Right renal pelvis (tissue), 4 donors: ENCODE measurements at places on chromosomes 1 and 21. TPM values are rescaled to one million over a fixed set of nuclear protein-coding genes. Genes with fewer than 3 reads are reported as not detected.

GRCh38 chr1:33366762-33367484, 46.0 kb upstream of the A3GALT2 start:
- DNase-seq = no peak

The LMOD1 gene
- polyA plus RNA-seq = 4.2 TPM

DNA sequence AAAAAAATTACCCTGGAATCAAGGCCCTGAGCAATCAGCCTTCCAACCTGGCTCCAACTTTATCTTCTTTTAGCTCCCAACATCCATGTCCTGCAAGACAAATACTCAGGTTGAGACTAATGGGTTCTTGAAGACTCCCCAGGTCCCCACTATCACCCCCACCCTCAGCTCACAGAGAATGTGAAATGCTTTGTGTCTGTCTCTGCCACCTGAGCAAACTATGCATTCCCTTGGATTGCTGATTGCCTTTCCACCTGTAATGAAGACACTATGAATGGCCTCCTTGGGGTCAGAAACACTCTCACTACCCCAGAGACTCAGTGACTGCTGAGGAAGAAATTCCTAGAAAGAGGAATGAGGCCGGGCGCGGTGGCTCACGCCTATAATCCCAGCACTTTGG, 121.2 kb upstream of the GALNT2 start:
- no peak for DNase-seq

The SUCO gene
- polyA plus RNA-seq = 69.7 TPM

DNA sequence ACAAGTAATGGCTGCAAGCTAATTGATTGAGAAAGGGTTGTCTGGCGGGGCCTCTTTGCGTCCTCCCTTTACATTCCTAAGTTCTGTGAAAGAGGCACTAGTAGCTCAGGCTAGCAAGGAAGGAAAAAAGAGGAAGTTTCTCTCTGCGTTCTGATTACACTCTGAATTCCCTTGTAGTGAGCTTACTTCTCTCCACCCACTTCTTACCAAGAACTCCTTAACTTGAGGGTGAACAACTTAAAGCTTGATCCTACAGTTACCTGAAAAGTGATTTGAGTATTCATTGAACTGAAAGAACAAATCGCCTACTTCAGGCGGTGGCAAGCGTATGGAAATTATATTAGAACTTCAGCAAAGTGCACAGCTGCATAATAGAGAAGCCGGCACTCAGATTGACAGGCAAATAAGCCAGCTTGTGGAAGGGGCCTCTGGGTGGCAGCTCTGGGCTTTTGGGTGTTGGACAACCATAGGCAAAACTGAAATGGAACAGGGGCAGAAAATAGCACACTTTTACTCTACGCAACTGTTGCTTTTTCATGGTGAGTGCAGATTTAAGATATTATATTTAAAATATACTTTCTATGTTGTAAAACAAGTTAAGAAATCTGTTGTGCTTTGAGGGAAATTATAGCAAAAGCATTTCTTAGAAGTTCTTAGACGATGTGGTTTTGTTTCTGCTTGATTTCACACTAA, 464.5 kb downstream of the USP25 start:
- DNase-seq = no peak

The GCSAML gene
- polyA plus RNA-seq = 0.89 TPM

DNA sequence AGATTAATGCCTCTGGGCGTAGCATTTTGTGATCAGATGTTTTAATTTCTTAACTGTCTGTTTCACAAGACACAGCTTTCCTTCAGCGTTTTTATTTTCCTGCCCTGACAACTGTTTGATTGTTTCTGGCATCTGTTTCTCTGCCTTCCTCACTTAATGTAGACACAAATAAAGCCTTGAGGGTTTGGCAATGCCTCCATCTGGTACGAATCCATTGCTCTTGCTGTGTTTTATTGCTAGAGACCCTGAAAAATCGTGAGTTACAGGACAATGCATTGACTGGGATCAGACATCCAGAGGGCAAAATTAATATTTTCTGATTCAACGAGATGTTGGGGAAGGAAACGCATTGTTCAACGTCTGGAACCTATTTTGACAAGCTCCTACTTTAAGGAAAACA, 363.5 kb downstream of the MRPL39 start:
- no peak for DNase-seq

The AMY1C gene
- not detected for polyA plus RNA-seq

The CYP4A11 gene
- 55.3 TPM for polyA plus RNA-seq

The AMIGO1 gene
- 8.0 TPM for polyA plus RNA-seq

The CLCA1 gene
- not detected for polyA plus RNA-seq

The ADGRL4 gene
- 24.7 TPM for polyA plus RNA-seq

DNA sequence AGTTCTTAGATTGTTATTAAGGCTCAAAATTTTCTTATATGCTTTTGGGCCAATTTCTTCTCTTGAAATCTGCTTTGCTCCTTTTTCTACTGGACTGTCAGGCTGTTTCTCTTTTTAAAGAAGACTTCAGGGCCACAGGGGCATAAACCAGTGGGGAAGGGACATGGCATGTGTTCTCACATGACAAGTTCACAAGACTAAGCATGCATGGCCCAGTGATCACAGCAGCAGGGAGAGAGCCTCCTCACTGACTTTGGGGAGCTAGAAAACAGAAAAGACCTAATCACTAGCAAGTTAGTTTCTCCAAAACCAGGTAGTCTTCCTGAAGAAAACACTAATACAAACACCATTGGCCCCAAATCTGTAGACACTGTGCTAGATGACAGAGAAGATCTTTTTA, 64.8 kb downstream of the RAB3GAP2 start:
- no peak for DNase-seq

DNA sequence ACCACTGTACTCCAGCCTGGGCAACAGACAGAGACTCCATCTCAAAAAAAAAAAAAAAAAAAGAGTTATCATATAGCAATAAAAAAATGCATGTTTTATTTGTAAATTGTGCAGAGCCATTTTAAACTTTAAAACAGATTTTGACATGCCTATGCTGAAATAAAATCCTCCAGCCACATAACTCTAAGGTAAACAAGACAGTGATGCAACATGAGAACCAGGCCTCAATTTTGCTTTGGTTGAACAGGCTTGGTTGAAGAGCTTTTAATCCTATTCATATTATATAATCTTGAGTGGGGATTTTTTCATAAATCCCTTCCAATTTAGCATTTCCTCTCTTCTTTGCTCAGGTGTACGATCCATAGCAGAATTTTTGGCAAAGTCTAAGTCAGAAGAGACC, 26.1 kb downstream of the ARMH1 start:
- DNase-seq = no peak

DNA sequence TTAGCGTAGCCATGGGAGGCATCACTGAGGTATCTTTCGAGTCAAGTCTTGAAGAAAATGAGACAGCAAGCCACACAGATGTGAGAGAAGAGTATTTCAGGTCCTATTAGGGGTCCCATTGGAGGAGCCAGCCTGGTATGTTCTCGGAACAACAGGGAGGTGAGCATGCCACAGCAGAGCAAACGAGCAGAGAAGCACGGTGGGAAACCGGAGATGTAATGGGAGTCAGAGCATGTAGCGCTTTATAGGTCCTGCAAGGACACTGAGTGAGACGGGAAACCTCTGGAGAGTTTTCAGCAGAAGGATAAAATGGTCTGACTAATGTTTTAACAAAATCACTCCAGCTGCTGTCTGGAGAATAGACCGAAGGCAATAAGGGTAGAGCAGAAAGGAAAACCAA, 15.9 kb downstream of the H3-3A start:
- DNase-seq = no peak

DNA sequence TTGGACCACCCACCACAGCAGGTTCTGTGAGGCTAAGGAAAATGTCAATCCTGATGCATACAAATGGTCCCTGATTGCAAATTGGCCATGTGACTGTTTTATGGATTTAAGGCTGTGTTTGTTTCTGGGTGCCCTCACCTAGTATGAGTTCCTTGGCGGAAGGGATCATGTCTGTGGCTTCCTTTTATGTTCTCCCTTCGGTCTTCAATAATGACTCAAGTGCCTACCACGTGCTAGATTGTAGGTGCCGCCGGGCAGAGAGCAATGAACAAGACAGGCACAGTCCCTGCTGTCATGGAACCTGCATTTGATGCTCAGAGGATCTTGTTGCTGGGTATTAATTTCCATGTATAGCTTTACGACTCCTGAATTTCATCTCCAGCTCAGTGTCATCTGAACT, 9.8 kb upstream of the VWA5B1 start:
- DNase-seq = no peak

The CDK18 gene
- 34.5 TPM for polyA plus RNA-seq

The IFI44 gene
- polyA plus RNA-seq = 18.8 TPM

The PRELP gene
- polyA plus RNA-seq = 4.7 TPM

GRCh38 chr1:192357924-192358323, 41.1 kb downstream of the RGS21 start:
- no peak for DNase-seq

DNA sequence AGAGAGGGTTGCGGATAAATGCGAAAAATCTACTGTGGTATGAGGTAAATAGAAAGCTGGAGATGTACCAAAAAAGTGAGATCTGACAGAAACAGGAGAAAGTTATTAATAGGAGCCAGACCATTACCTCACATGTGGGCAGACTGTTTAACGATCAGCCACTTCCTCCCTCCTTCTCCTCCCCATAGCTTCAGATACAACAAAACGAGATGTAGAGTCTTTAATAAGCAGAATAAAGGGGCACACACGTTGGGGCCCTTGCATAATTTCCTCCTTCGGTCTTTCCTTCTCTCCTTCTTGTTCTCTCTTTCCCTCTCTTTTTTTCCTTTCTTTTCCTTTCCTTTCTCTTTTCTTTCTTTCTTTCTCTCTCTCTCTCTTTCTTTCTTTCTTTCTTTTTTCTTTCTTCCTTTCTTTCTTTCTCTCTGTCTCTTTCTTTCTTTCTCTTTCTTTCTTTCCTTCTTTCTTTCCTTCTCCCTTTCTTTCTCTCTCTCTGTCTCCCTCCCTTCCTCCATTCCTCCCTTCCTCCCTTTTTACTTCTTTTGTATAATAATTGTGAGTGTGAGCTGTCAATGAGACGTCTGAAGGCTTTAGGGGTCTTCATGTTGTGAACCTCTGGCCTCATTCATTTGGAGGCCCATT, 242.1 kb downstream of the GRIK1 start:
- DNase-seq = no peak

GRCh38 chr1:203325026-203325417, 19.7 kb downstream of the BTG2 start:
- DNase-seq = no peak

The PAQR6 gene
- 3.9 TPM for polyA plus RNA-seq

DNA sequence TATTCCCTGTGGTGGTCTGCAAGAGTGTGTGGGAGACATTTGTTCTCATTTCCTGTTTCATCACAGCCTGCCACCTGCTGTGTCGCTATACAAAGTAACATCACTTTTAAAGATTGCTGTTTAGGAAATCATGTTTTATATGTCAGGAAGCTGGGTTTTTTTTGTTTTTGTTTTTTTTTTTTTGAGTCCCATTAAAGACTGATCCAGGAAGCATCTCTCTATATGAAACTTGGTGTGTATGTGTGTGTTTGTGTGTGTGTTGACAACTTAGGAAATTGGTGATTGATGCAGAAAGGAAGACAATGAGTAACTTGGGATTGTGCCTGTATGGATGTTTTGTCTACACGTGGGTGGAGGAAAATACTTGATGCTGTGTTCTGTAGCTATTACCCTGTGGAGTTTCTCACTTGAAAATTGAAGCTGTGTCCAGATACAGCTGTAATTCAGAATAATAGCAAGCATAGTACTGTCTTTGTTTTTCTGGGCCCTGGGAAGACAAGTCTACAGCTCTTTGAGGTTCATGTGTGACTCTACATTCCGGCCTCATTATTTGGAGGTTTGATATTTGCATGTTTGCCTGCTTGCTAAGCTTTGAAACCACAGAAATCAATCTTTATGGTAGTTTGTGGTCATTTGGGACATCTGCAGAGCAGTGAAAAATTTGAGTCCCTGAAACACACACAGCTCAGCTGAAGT, 47.9 kb downstream of the LAMC1 start:
- no peak for DNase-seq
